GM03348 (cell line): ENCODE measurements at places on chromosomes 12 and 14.

DNA sequence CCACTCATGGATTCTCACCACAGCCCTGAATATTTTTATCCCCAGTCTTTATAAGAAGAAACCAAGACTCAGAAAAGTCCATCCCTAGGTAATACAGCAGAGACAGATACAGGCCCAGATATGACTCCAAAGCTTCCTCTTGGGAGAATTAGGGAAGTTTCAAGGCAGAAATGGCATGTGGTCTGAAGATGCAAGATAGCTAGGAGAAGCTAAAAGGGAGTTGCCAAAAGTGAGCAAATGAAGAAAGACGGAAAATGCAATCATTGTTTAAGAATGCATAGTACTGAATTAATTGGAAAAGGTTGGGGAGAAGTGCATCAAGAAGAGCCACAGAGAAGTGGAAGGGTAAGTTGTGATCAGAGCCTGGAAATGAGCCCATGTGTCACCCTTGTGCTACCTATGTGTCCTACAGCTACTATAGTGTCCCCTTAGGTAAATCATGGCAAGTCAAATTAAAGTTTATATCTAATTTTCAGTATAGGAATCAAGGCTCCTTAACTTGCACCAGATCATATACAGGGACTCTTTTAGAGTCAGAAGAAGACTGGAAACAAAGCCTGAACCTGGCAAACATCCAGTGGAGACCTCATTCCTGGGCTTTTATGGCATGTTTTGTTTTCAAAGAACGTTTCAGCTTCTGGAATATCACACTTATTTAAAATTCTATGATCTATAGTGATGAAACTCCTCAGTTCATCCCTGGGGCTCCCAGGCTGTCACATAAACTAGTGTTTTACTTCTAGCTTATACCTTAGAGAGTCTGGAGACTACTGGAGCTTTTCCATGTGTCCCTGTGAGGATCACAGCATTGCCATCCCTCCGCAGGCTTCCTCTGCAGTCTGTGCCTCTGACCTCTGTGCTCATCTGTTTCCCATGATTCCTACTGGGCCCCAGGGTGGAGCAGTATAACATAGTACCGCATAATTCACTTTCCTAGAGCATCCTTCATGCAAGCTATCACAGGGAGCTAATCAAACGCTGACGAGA is 189.0 kb upstream of the CDKN3 start:
- peak; percentile 33 for DNase-seq

- DNase-seq, result no peak
Observed at GRCh38 chr14:24606297-24606696, 3.2 kb downstream of the GZMH start.

DNA sequence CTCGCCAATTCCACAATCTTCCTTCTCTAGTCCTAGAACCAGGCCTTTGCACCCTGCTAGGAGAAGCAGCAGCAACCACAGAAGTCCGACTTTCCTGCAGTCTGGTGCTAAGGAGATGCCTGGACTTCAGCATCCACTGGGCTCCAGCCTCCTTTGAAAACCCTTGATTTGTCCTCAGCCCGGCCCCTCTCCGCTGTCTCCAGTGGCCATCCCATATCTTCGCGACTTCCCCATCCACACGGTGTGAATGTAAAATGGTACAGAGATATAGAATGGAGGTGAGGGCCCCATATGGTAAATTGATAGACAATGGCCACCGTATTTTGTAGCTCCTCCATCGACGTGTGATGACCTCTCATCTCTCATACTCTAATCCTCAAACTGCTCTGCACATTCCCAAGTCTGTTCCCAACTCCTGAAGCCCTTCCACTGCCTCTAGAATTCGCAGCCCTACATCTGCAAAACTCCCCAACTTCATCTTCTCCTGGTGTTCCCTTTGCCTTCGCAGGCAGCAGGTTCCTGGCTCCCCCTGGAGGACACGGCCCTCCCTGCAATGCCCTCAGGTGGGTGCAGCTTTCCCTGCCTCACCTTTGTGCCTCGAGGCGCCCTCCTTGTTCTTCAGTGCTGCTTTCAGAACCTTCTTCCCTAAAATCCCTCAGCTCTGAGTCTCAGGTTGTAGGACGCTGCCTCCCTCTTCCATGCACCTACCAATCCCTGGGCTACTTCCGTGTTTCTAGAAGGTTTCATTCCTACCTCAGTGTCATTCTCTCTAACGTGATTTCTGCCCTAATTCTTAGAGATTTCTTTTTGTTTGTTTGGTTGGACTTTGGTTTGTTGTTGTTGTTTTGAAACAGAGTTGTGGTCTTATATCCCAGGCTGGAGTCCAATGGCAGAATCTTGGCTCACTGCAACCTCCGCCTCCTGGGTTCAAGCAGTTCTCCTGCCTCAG is 36.7 kb downstream of the TMBIM6 start:
- peak; percentile 73 for DNase-seq

DNA sequence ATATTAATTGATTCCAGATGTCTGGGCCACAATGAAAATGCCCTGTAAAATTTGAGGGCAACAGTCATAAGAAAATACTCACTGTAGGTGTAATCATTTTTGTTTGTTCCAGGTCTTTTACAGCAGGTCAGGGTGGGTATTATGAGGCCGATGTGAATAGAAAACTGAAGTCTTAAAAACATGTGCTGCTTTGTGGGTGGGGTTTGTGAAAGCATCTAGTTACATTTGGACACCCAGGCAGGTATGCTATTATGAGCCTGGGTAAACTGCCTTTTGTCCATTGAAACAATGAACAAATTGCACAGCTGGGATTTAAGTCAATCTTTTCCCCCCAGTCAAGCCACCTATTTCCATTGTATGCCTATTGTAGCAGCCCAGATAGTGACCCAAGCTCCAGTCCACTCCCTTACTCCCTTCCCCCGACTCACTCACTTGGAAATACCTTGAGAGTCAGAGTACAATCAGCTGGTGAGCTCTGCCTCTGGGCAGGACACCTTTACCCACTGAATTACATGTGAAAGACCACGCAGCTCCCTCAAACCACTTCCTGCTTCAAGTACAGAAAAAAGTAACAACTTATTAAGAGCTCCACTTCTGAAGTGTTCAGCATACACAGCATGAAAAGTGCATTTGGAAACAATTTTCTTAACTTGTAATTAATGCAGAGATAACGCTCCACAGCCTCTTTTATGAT is 1.8 kb downstream of the IGF1 start:
- DNase-seq, result no peak

DNA sequence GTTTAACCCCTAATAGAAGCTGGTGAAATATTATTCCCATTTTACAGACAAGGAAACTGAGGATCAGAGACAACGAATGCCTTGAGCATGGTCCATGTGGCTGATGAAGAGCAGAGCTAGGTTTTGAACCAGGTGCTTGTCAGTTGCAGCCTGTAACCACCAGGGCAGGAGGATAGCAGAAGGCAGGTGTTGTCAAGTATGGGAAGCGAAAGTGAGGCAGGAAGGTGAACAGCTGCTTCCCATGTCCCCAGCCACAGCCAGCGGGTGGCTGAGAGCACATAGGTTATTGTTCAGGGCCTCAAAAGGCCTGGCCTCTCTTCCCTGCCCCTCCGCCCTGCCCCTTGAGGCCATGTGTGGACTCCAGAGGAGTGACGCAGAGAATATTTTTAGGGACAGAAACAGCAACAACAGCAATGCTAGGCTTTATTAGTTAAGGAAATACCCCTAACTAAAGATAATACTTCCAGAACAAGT is 39.6 kb downstream of the IQSEC3 start:
- no peak for DNase-seq

DNA sequence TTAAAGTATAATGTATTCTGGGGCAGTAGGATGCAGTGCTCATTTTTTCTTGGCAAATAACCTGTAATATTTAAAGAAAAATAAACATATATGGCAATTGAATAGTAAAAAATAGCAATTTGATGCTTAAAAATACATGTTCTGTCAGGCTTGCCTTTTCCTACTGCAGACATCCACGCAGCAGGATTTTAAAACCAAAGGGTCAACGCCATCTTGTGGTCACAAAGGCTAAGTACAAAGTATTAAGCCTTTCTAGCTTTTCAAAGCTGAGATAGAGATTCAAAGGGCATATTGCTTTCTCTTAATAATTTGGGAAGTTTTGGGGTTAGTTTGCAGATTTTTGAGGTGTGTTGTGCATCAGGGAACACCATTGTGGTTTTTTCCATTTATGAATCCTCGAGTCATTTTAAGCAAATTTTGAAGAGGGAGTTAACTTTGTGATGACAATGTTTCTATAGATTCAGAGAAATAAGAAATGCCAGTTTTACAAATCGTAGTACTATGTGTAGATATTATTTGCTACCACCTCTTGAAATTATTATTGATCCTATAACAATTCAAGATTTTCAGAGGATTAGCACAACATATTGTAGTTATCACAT is 4.7 kb upstream of the CCER1 start:
- DNase-seq, result peak; percentile 57

GRCh38 chr12:25005376-25005775 is 56.5 kb upstream of the BCAT1 start:
- no peak for DNase-seq

DNA sequence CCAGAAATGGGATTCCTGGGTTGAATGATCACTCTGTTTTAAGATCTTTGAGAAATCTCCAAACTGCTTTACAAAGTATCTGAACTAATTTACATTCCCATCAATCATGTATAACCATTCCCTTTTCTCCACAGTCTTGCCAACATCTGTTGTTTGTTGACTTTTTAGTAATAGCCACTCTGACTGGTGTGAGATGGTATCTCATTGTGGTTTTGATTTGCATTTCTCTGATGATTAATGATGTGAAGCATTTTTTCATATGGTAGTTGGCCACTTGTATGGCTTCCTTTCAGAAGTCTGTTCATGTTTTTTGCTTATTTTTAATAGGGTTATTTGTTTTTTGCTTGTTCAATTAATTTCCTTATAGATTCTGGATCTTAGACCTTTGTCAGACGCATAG is 211.8 kb upstream of the AVPR1A start:
- DNase-seq, result no peak

DNA sequence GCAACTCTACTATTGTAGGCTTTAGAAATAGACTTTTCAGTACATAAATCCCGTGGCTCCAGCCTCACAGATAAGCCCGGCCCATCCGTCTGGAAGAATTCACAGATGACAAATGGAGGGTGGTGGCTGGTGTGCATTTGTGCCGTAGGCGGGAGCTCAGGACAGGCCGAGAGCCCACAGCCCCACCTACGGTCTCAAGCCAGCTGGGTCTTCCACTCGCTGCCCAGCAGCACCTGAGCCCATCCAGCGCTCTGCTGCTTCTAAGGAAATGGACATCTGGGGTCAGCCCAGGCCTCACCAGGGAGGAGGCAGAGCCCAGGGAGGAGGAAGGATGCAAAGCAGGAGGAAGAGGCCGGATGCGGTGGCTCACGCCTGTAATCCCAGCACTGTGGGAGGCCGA is 72.8 kb downstream of the KIF26A start:
- DNase-seq, result no peak

DNA sequence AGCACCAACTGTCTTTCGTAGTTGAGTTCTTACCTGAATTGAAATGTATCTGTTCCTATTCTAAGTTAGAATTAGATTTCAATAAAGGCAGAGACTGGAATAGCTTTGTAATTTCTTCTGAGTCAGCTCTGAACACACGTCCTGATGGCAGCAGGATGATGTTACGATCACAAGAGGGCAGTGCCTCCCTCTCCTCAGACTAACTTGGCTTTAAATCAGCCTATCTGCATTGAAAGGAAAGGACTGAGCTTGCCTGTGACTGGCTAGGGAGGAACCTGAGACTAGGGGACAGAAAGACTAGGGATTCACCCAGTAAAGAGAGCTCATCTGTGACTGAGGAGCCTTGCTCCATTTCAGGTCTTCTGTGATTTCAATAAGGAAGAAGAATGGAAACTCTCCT is 323.7 kb upstream of the OR4E1 start:
- no peak for DNase-seq

DNA sequence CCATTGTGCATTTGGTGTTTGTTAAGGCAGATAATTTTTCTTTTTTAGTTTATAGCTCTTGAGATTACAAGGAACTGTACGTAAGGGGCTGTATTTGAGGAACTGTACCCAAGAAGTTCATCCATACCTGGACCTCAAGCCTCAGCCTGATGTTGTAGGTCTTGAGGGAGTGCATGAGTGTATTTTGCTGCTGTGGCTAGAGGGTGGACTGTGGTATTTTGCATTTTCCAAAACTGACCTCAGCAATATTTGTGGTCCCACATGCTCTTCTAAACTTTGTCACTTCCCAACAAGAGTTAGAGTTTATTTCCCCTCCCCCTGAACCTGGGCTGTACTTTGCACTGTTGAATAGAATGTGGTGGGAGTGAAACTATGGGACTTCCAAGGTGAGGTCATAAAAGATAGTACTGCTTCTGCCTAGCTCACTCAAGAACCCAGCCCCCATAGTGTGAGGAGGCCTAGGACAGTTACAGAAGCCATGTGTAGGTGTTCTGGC is 42.2 kb upstream of the FBXO33 start:
- no peak for DNase-seq

GRCh38 chr14:52531481-52531880 is 20.8 kb downstream of the TXNDC16 start:
- DNase-seq, result no peak

- DNase-seq, result peak; percentile 63
Observed at GRCh38 chr12:132284071-132284826, 45.1 kb downstream of the GALNT9 start.
